Stimulated activated CD8-positive, alpha-beta memory T cell treated with anti-CD3 and anti-CD28 coated beads, Interleukin-2, amount 100 ng/mL, for 1 hour (primary cell): ENCODE measurements at places on chromosomes 7 and 10.

DNA sequence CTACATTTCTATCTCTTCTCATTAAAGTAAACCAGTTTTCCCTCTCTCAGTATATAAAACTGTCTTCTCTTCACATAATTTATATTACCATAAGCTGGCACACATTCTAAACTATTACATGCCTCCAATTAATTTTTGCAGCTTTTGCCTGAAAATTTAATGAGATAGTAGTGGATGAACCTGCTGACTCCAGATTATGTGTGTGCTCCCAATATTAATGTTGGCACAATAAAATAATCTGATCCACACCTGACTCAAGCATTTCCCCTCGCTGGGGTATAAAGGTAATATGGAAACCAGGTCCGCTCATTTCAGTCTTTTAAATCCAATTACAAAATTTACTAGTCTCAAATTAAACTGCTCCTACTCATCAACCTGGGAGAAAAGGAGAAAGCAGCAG, 63.4 kb downstream of the CTBP2 start:
- DNase-seq: no peak

- DNase-seq: no peak
Measured at GRCh38 chr10:113162960-113163359, 212.9 kb downstream of the TCF7L2 start.

- no peak for DNase-seq
Measured at GRCh38 chr7:30159698-30160143, 24.9 kb downstream of the MTURN start.

- DNase-seq: no peak
Measured at GRCh38 chr7:132475669-132476116, 100.6 kb downstream of the PLXNA4 start.

GRCh38 chr7:8371742-8372141, 61.7 kb upstream of the NXPH1 start:
- no peak for DNase-seq
